ENCODE measurements at places on chromosomes 12 and 14. TPM values are rescaled to one million over a fixed set of nuclear protein-coding genes. Genes with fewer than 3 reads are reported as not detected.

Gene ZBTB39
- 5.7 TPM for total RNA-seq

Gene PTHLH
- not detected for total RNA-seq

Gene SLC2A14
- total RNA-seq = 8.9 TPM

Gene SLC5A8
- not detected for total RNA-seq

Gene MYO1H
- not detected for total RNA-seq

DNA sequence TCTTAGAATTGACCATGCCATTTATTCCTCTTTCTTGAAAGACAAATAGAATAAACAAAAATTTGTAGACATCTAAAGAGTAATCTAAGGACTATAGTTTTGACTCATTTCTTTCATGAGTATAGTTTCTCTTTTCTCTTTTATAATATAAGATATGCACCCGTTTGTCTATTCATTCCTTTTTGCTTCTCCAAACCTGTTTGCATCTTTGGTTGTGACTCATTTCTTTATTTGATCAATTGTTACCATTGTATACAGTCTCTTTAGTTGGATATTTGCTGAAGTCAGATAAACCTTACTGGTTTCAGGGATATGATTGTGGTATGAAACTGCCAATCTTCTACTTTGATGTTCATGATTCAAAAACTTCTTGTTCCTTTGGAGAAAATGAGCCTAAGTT is 268.7 kb downstream of the FBXL14 start:
- DNase-seq = no peak

DNA sequence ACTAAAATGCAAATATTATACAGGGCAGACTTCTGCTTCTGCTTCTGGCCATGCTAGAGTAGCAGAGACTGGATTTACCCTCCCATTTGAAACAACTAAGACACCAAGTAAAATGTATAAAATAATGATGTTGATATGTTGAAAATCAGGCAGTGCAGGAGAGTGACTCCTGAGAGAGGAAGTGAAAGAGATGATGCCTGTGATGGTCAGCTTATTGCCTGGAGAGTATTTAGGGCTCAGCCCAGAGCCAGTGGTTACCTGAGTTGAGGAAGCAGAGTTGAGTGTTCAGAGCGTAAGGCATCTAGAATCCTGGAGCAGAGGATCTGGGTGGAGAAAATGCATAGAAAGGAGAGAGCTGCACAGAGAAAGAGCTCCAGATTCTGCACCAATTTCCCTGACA is 131.8 kb upstream of the C14orf180 start:
- DNase-seq = no peak

GRCh38 chr12:26527682-26528081 is 305.3 kb downstream of the ITPR2 start:
- DNase-seq = no peak

GRCh38 chr14:88049936-88050335 is 45.0 kb downstream of the GPR65 start:
- no peak for DNase-seq

- DNase-seq = no peak
Observed at GRCh38 chr14:102565331-102565887, 27.0 kb upstream of the RCOR1 start.

DNA sequence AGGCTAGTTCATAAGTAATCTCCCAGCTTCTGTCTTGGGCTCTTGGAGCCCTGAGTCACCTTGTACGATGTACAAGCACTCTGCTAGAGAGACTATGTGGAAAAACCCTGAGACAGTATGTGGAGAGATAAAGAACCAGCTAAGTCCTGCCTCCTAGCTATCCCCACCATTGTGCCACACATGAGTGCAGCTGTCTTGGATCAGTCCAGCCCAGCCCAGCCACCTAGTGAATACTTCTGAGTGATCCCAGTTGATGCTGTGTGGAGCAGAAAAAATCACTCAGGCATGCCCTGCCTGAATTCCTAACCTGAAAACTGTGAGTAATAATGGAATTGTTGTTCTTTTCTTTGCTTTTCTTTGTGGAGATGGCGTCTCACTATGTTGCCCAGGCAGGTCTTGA is 5.1 kb upstream of the SERPINA6 start:
- no peak for DNase-seq

GRCh38 chr12:19199332-19199731 is 69.8 kb downstream of the PLEKHA5 start:
- no peak for DNase-seq

DNA sequence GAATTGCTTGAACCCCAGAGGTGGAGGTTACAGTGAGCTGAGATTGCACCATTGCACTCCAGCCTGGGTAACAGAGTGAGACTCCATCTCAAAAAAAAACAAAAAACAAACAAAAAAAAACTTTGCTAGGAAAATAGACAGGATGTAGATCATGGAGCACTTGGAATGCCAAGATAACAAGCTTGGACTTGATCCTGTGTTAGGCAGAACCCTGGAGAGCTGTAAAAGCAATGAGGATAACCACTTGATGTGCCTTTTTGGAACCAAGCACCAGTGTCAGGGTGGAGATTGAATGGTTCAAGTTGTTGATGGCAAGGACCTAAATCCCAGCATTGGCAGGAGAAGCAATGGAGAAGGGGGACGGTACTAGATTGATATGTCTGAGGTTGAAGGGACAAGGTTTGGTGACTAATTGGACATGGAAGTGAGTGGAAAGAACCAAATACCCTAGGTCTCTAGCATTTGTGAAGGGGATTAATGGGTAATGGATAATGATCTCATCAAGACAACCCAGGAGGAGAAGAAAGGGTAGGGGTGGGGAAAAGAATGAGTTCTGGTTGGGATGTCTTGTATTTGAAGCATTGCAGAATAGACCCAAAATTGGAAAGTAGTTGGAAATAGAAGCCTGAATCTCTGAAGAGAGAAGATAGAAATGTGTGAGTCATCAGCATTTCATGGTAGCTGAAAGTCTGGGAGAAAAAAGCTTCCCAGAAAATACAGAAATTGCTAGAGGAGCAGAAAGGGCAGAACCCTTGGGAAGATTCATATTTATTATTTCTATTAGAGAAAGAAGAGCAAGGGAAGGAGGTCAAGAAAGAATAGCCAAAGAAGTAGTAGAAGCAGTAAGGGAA is 176.7 kb downstream of the NUAK1 start:
- no peak for DNase-seq

- no peak for DNase-seq
Observed at GRCh38 chr12:62986844-62987243, 51.9 kb upstream of the PPM1H start.

DNA sequence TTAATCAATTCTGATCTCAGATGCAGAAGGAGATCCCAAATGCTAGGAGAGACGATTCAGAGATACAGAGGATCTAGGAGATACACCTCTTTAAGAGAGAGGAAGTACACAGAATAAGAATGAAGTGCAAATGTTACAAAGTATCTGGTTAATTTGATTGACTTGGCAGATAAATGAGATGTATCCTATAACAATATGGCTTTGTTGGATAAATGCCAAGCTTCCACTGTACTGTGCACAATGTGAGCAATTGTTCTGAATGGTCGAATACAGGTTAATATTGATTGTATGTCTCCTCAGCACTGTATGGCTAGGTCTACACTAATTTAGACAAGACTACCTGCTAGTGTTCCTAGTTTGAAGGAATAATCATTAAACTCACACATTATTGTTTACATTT is 119.6 kb upstream of the PTPRB start:
- no peak for DNase-seq

DNA sequence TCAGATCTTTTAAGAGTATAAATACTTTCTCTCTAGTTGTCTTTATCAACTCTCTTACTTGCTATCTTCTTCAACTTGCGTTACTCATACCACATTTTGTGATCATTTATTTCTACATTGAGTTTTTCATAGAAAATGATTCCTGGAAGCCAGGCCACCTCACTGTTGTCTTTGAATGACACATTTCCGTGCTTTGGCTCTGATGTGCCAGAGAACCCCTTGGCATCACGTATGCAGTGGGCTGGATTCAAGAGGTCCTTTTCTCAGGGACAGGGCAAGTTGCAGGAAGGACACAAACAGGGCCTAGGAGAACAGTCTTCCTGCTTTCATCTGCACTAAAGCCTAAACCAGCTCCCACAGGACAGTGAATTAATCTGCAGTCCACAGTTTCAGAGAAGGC is 70.3 kb upstream of the PYGL start:
- no peak for DNase-seq
